ENCODE measurements at places on chromosomes 11 and 22. TPM values are rescaled to one million over a fixed set of nuclear protein-coding genes. Genes with fewer than 3 reads are reported as not detected.

The FXYD2 gene
- 6.7 TPM for total RNA-seq

The NLRP14 gene
- 0.11 TPM for total RNA-seq

The PGA4 gene
- not detected for total RNA-seq

The OR8B8 gene
- not detected for total RNA-seq

DNA sequence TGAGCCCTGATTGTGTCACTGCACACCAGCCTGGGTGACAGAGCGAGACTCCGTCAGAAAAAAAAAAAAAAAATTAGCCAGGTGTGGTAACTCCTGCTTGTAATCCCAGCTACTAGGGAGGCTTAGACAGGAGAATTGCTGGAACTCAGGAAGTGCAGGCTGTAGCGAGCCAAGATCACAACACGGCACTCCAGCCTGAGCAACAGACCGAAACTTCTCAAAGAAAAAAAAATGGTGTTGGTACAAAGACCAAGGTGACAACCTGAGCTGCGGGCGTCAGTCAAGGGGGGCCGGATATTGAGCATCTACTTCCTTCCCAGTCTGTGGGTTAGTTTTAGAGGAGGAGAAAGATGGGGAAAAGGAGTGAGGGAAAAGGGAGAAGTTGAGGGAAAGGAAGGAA lies 48.5 kb upstream of the HSPA8 start:
- peak overlapping the region; percentile 63 for H3K27ac ChIP-seq
- H3K4me1 ChIP-seq, result peaks cover 3% of the 10 kb centered on the region
- no peak for DNase-seq
- no peak overlapping the region for H3K4me3 ChIP-seq

DNA sequence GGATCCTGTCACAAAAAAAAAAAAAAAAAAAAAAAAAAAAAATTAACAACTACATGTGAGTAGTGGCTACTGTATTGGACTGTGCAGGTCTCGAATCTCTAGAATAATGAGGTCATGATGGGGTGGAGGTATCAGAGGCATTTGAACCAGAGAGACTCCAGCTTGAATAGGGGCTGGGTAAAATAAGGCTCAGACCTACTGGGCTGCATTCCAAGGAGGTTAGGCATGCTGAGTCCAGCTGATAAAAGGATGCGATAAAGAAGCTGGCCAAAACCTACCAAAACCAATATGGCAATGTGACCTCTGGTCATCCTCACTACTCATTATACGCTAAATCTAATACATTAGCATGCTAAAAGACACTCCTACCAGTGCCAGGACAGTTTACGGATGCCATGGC lies 5.9 kb upstream of the PACSIN3 start:
- peaks cover 6% of the 10 kb centered on the region for H3K4me1 ChIP-seq
- H3K27me3 ChIP-seq, result peaks cover 11% of the 10 kb centered on the region
- no peaks in the 10 kb centered on the region for H3K36me3 ChIP-seq
- H3K4me3 ChIP-seq, result no peak overlapping the region

DNA sequence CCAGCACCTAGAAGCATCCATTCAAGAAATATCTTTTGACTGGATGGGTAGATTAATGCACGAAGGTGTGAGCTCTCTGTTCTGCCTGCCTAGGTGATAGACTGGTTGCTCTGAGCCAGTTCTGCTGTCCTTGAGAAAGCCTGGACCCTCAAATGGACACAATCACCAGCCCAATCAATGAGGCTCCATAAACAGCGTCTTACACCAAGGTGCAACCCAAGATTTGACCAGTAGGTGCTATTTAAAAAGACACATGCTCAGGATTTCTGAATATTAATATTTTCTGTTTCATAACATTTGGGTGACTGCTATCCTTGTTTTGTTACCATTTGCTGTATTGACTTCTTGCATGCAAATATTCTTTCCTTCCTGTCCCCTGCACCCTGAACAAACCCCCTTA lies 39.0 kb downstream of the PAMR1 start:
- H3K27ac ChIP-seq, result no peak overlapping the region
- H3K27me3 ChIP-seq, result peaks cover 32% of the 10 kb centered on the region
- no peak for DNase-seq
- H3K4me1 ChIP-seq, result no peaks in the 10 kb centered on the region
- H3K4me3 ChIP-seq, result no peak overlapping the region
- no peaks in the 10 kb centered on the region for H3K36me3 ChIP-seq

- H3K27me3 ChIP-seq, result no peaks in the 10 kb centered on the region
- DNase-seq, result no peak
- no peak overlapping the region for H3K27ac ChIP-seq
- no peak overlapping the region for H3K4me3 ChIP-seq
- H3K36me3 ChIP-seq, result no peaks in the 10 kb centered on the region
These were observed 34.4 kb downstream of the SCUBE2 start for GRCh38 chr11:9057007-9057406.

- no peak overlapping the region for H3K27ac ChIP-seq
- H3K4me1 ChIP-seq, result no peaks in the 10 kb centered on the region
- DNase-seq, result no peak
- H3K4me3 ChIP-seq, result no peak overlapping the region
These were observed 92.0 kb upstream of the ISX start for GRCh38 chr22:34973926-34974325.

DNA sequence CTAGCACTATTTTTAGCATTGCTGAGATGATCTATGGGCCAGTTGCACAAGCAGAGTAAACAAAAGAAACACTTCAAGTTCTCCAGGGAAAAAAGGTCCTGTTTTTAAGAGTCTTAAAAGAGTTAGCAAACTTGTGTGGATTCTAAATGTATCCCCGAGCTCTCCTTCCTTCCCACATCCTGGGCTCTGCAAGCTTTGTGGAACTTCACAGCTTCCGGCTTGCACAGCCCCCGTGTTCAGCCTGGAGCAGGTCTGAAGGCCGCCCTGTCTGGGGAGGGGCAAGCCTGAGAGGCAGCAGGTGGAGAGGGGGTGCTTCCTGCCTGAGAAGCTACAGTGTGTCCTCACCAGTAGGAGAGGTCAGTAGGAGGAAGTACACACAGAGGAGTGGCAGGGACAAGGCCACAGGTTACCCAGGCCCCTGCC lies 35.1 kb upstream of the SUSD2 start:
- peak; percentile 49 for DNase-seq
- peaks cover 82% of the 10 kb centered on the region for H3K4me1 ChIP-seq
- H3K27me3 ChIP-seq, result no peaks in the 10 kb centered on the region
- H3K27ac ChIP-seq, result peak overlapping the region; percentile 68
- peak overlapping the region; percentile 1 for H3K4me3 ChIP-seq
- peaks cover 12% of the 10 kb centered on the region for H3K36me3 ChIP-seq

The KLHDC7B gene
- 5.8 TPM for total RNA-seq

The YPEL1 gene
- total RNA-seq, result 1.2 TPM

- no peaks in the 10 kb centered on the region for H3K27me3 ChIP-seq
- H3K27ac ChIP-seq, result no peak overlapping the region
- peaks cover 28% of the 10 kb centered on the region for H3K4me1 ChIP-seq
- DNase-seq, result no peak
These were observed 75.4 kb downstream of the ZBTB16 start for GRCh38 chr11:114134870-114135269.

The ZNF214 gene
- not detected for total RNA-seq

Data from activated CD8-positive, alpha-beta T cell treated with anti-CD3 and anti-CD28 coated beads for 36 hours (primary cell).